ENCODE measurements at places on chromosomes 3 and 15.

- no peak for DNase-seq
Measured at GRCh38 chr3:157204431-157204830, 44.5 kb upstream of the CCNL1 start.

DNA sequence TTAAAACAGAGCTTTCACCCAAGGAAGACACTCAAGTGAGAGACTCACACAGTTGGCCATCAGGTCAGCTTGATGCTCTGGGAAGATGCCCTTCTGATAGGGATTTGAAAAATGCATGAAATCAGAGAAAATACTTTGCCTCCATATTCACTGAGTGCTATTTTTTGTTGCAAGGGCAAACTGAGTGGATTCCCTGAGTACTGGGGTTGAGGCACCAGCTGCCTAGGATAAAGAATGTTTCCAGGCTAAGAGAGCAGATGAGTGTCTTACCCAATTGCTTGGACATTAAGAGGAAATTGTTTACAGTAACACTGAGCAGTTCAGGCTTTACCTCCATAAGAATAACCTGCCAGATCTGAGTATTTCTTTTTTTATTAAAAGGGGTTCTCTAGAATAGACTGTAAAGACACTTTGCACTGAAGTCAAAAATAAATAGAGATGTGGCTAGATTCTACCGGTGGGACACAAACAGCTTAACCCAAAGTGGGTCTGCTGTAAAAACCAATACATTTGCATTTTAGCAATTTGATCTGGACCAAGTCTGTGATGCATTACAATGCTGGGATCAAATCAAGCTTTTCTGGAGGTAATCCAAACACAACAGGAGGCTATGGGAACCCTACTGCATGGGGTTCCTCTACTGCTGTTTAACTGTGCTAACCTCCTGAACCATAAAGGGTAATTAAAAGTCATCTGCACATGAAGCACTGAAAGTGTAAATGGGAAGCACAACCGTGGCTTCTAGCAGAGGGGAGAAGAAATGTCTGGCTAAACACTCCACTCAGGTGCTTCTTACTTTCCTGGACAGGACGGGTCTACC, 238.8 kb upstream of the WNT5A start:
- no peak for DNase-seq

DNA sequence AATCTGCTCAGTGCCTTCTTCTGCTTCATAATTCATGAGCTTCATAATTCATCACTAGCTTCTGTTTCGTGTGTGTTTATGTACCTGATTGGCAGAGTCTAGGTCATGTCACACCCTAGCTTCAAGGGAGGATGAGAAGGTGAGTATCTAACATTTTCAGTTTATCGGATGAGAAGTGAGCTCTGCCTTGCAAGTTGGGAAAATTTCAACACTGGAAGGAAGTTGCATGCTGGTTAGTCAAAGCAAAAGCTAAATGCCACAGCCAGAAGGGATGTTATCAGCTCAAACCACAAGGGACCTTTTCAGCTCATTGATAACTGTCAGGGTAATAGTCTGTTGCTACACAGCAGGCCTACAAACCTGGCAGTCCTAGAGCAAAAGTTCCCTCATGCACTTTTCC, 7.3 kb upstream of the TNFSF10 start:
- no peak for DNase-seq

DNA sequence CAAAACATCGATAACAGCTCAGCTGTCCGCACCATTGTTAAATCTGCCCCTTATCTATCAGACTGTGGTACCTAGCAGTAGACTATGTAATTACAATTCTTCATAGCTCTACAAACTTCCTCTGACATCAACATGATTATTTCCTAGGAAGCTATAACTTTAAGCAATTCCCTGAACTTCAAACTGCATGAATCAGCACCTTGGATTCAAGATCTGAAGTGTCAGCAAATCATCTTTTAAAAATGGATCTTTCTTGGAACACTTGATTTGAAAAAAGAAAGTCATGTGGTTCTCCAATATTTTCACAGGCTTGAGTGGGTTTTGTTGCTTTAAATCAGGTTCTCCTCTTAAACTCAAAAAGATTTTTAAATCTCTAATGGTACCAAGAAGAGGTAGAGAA, 680.7 kb upstream of the LMCD1 start:
- DNase-seq, result no peak

- no peak for DNase-seq
Measured at GRCh38 chr15:92920595-92921161, 20.6 kb downstream of the CHD2 start.

DNA sequence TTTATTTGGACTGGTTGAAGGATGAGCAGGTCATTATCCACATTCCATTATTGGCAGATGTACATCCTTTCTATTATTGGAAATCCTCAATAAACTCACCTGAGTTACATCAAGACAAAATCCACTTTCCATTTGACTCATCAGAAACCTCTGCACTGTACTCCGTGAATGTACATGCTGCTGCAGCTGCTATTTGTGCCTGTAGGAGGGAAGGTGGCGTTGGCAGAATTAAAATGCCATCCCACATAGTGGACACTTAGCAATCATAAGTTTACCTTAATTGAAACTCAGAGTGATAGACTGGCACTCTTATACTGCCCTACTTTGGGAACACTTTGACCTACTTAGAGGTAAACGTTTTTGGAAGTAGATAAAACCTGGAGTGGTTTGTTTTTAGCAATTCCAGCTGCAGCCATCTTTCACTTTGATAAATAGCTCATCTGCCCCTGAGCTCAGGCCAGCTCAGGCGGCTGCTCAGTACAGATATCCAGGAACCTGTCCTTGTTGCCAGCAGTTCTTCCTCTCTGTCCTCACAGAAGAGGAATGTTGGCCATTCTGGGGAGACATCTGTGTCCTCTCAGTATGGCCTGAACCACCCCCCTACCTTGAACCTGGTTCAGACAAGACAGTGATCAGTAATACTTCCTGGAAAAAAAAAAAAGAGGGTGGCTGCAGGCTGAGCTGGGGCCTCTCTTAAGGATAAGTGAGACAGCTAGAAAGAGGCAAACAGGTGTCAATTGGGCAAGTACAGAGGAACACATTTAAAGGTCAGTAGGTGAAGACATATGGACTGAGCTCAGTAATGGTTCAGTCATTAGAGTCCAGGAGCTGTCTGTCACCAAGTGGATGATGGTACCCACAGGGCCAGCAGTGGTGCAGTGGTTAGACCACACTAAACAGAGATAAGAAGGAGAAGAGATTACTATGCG, 153.4 kb upstream of the UMPS start:
- no peak for DNase-seq

DNA sequence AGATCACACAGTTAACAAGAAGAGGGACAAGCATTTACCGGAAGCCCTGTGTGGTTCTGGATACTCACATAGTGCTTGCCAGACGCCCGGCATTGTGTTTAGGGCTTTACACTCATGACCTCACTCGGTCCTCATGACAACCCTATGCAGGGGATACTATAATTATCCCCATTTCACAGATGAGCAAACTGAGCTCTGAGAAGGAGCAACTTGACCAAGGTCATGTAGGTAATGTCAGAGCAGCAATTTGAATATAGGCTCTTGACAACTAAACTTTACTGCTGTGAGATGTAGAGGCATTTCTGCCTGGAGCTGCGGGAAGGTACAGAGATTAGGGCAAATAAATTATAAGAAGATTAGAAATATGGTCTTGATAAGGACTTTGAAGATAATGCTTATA, 70.0 kb downstream of the SAMMSON start:
- no peak for DNase-seq

GRCh38 chr15:23670970-23671369, 16.1 kb downstream of the NDN start:
- no peak for DNase-seq

DNA sequence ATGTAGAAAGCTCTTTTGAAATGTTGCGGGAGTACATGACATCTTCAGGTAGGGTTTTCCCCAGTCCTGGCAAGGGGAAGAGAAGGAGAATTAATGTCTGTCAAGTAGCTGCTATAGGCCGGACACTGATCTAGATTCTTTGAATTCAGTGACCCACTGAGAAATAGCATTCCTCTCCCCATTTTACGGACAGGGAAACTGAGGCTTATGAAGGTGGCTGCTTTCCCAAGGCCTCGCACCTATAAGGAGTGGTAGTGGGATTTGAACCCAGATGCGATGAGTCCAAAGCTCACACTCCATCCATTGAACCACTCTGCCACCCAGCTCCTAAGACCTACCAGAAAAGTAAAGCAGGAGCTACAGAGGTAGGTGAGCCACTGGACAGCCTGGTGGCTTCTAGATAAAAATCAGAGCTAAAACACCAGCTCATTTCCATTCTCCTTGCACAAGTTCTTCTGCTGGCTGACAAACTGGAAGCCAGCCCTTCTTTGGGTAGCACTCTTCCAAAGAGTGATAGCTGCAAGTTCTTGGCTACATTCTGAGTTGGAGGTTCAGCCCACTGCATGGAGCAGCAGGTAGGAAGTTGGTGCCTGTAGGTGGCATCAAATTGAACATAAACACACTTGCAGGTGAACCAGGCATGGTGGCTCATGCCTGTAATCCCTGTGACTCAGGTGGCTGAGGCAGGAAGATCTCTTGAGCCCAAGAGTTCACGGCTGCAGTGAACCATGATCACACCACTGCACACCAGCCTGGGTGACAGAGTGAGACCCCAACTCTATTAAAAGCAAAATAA, 22.0 kb downstream of the ZNF710 start:
- DNase-seq, result no peak

GRCh38 chr15:50418041-50418583, 6.1 kb upstream of the USP8 start:
- no peak for DNase-seq

DNA sequence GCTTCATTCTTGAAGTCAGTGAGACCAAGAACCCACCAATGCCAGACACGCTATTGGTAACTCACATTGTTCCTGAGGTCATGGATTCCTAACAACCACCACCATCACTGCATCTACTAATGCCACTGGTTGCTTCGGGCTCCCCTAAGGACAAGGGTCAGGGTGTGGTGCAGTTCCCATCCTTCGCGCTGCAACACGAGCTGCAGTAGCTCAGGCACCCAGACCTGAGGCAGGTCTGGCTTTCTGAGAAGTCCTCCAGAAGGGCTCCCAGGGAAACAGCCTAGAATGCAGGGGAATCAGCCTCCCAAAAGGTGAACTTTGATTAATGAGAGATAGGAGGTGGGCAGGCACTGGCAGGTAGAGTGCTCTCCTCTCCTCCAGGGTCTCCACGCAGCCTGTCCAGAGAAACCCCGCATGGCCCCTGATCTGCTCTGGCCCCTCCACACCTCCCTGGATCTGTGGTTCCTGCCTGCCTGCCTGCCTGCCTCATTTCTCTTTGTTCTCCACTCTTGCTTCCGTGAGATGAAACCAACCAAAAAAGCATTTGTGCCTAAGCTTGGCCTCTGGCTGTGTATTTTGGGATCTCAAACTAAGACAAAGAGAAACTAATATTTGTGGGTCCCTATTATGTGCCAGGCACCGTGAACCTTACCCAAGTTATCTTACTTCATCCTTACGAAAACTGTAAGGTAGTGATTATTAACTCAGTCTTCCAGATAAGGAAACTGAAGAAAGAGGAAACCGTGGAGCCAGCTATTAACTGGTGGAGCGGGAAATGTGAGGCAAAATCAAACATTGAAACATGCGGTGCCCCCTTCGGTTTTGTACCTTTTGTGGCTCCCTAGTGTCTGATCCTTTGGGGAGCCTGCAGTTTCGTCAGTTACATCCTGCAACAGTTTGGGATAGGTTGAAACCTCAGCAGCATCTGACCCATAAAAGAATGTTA, 43.9 kb upstream of the USP3 start:
- no peak for DNase-seq

DNA sequence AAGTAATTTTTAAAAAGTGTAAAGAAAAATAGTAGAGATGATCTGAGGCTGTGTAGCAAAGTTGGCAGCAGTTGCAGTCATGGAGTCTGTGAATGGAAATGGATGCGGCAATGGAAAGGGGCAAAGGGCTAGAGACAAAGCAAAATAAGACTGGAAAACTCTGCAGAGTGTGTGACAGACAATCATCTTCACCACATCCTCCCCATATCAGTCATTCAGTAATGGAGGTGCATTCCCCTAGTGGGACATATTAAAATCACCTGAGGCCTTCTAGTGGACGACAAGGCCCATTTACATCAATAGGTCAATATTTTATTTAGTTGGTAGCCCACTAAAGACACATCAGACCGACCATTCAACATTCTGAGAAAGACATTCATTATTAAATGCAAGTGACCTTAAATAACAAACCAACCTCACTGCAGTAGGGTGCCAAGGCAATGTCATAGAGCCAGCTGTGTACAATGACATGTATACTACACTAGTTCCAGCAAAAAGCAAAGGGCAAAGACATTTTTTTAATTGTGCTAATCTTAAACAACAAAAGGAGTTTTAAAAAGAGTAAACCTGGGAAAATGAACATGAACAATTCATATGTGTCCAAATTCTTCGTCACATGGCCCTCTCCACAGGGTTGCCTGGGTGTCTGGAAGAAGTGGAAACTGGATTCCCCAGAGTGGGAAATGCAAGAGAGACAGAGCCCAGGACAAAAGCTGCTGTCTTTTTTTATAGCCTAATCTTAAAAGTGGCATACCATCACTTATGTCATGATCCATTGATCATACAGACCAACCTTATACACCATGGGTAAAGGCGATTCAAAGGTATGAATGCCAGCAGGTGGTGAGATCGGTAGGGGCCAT, 15.6 kb upstream of the RAP2B start:
- DNase-seq, result no peak

DNA sequence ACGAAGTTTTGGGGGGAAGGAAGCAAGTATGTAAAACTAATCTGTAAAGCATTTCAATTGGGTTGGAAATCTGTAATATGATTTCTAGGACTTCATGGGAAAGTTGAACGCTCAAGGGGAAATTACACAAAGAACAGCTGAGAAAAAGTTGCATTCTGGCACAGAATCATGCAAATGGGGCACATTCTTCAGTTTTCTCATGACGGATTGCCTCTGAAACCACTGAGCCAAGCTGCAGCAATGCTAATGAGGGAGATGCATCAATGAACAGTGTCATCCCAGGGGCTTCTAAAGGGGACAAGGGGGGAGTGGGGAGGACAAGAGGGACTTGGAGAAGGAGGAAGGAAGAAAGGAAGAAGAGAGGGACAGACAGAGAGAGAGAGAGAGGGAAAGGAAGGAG, 291.4 kb upstream of the ATP11B start:
- no peak for DNase-seq

- DNase-seq, result no peak
Measured at GRCh38 chr3:14446988-14447570, 44.7 kb downstream of the SLC6A6 start.

DNA sequence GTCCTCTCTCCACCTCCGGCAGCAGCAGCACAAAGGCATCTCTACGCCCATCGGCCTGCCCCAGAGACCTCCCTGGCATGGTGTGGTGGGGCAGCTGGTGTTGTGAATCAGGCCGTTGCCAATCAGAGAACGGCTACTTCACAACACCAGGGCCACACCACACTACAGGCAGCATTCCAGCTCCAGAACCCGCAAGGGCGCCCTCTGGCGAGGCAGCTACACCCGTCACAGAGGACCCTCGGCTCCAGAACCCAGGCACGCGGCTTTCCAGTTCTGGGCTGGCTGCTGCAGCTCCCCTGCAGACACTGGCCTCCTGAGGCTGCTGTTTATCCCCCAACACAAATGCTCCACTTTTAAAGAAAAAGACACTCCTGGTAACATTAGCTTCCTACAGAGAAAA, 127.5 kb upstream of the TOPAZ1 start:
- DNase-seq, result no peak
